ENCODE measurements at places on chromosomes 12 and 14.
A peak's percentile ranks its signal among the peaks of the same experiment; 100 is the strongest.

DNA sequence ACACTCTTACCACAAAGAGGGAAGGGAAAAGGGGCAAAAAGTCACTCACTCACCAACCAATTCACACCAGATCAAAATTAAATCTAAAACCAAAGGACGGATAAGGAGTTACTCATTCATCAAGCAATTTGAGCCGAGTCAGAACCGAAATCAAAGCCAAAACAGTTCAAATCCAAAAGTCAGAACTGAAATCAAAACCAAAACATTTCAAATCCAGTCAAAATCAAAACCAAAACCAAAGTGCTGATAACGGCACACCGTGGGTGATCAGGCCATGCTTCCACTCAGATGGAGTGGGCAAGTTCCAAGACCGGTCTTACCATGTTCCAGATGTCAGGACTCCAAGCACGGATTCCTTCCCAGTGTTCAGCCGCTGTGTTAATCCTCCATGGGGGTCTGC, 139.5 kb downstream of the SLC38A6 start:
- DNase-seq, result no peak

DNA sequence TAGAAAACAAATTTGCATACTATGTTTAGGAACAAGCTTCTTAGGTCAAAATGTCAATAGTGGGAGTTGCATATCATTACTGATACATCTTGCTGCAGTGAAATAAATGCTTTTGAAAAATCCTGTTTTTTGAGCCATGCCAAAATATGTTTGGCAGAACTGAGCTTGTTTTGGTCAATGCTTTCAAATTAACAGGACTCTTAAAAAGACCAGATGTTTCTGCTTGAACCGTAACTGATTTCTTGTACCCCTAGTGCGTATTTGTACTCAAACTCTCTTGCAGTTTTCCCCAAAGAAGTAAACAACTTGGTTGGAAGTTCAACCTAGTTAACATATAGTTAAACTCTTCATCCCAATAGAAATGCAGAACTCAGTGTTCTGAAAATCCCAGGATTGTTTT, 3.4 kb downstream of the TRHDE start:
- no peak for DNase-seq

- peak; percentile 1 for DNase-seq
Measured at GRCh38 chr14:28779456-28779855, 12.9 kb downstream of the FOXG1 start.

GRCh38 chr14:65269732-65270131, 142.8 kb upstream of the FUT8 start:
- no peak for DNase-seq

DNA sequence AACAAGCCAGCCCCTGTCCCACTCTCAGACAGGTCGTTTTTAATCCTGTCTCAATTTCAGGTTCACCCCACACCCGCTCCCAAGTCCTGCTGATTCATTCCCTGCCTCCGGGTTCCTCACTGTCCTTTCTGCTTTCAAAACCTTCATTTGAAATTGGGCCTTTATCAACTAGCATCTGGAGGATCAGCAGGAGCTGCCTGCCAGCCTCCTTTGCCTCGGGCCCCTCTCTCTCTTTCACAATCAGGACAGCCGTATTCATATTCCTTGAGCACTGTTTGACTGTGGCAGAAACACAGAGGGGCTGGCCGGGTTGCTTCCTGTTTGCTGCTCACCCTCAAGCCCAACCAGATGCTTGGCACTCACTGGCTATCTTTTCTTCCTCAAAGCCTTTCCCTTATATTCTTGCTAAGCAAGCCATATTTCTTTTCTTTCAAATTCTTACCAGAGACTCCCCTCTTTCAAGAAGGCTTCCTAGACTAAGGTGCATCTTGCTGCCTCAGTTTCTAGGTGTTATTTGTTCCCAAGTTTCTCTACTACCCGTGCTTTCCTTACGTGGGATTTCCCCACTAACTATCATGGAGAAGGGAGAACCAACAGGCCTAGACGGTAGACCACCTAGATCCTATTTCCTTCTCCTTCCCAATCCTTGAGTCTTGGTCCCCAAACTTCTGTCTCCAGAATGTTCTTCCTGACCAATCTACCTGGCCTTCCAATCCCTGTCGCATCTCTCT, 3.0 kb downstream of the GALNT6 start:
- no peak for DNase-seq

DNA sequence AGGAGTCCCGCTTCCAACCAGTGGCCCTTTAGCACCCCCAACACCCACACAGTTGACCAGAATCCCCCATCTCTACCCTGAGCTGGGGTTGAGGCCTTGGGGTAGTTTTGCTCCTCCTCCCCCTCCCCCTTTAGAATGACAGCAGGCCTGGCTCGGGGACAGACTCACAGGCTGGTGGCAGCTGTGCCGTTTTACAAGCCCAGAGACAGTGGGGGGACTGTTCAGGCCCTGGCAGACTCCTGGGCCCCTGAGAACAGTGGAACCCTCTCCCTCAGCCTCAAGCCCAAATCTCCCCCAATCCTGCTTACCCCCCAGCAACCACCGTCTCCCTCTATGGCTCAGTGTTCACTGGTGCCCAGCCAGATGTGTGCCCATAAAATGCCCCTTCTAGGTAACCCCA, 10.1 kb downstream of the TMEM119 start:
- no peak for DNase-seq

DNA sequence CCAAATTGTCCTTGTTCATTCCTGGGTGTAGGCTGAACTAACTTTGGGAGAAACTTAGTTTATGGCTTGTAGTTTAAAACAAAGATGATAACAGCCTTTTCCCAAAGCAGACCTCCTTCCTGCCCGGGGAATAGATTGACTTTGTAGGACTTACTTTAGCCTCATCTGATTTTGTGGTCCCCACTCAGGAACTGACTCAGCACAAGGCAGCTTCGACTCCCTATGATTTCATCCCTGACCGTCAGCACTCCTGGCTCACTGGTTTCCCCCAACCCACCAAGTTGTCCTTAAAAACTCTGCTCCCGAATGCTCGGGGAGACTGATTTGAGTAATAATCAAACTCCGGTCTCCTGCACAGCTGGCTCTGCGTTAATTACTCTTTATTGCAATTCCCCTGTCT, 40.1 kb upstream of the DDHD1 start:
- no peak for DNase-seq

- no peak for DNase-seq
Measured at GRCh38 chr12:52442600-52443061, 8.5 kb upstream of the KRT75 start.

- no peak for DNase-seq
Measured at GRCh38 chr12:29067430-29067829, 81.6 kb upstream of the FAR2 start.

DNA sequence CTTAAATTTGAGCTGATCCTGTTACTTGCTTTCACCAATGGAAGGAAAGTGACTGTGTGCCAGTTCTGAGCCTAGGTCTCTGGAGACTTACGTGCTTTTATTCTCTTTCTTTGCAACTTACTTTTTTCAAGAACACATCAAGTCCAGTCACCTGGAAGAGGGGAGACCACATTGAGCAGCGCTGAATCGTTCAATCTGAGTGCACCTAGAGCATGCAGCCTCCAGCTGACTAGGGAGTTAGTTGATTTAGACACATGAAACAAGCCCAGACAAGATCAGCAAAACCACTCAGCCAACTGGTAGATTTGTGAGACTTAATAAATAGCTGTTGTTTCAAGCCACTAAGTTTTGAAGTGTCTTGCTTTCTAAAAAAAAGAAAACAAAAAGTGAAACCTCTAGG, 1014.8 kb upstream of the FBXO33 start:
- DNase-seq, result no peak

- no peak for DNase-seq
Measured at GRCh38 chr12:117026343-117026742, 72.9 kb downstream of the TESC start.

DNA sequence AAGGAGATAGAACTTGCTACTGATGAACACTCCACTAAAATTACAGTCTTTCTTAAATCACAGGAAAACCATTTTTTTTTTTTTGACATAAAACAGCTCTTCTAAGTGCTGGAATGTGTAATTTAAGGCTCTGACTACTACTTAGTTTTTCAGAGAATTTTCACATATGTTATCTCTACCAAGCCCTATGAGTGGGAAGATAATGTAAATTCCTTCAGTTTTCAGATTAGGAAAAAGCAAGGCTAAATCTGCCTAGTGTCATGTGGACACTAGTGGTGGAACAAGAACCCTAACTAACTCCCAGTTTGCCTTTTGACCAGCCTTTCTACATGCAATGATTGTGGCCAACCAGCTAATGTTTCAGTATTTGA, 37.3 kb upstream of the CSRP2 start:
- DNase-seq, result no peak

GRCh38 chr12:101356794-101357193, 50.8 kb downstream of the ARL1 start:
- DNase-seq, result no peak

- DNase-seq, result no peak
Measured at GRCh38 chr12:203462-204260, 10.3 kb downstream of the SLC6A12 start.

- no peak for DNase-seq
Measured at GRCh38 chr14:90681929-90682328, 134.3 kb downstream of the TTC7B start.

- DNase-seq, result no peak
Measured at GRCh38 chr12:57853864-57854556, 7.5 kb upstream of the CTDSP2 start.

GRCh38 chr12:55925371-55925770, 2.3 kb downstream of the PYM1 start:
- no peak for DNase-seq

GRCh38 chr14:104187931-104188726, 49.7 kb downstream of the KIF26A start:
- DNase-seq, result no peak

DNA sequence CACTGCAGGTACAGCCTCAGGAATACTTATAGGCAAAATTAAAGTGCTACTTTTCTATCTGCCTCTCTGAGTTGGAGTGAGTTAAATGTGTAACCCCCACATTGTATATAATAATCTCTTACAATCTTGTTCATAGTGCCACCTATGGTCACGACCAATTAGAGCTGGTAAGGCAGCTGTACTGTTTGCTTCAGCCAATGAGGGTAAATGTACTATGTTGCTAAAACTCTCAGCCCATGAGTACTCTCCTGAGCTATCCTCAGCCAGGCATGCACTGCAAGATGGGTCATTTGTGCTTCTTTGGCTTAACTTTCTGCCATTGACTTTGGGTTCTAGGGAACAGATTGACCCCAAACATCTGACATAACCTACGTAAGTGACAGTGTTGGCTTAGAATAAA, 15.0 kb upstream of the MDM2 start:
- peak; percentile 78 for DNase-seq

GRCh38 chr12:11107719-11108118, 15.6 kb upstream of the TAS2R43 start:
- no peak for DNase-seq
